ENCODE measurements at places on chromosomes 16 and 17. TPM values are rescaled to one million over a fixed set of nuclear protein-coding genes. Genes with fewer than 3 reads are reported as not detected.

- no peak for DNase-seq
Observed at GRCh38 chr17:36085765-36086164, 4.2 kb downstream of the CCL3 start.

DNA sequence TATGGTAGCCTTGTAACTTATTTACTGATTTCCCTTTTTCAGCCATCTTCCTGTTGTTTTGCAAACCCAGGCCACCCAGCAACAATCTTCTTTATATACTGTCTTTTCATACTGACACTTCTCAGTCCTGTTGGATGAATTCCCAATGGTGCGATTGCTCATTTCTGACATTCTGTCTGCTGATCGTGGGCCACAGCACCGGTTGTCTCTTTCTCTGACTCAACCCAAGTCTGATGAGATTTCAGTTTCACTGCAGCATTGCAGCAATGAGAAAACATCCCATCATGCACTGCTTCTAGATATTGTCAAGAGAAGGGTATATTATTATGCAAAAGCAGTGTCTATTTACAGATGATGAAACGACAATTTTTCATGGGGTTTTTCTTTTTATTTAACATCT lies 349.2 kb upstream of the HSBP1 start:
- DNase-seq = peak; percentile 25

DNA sequence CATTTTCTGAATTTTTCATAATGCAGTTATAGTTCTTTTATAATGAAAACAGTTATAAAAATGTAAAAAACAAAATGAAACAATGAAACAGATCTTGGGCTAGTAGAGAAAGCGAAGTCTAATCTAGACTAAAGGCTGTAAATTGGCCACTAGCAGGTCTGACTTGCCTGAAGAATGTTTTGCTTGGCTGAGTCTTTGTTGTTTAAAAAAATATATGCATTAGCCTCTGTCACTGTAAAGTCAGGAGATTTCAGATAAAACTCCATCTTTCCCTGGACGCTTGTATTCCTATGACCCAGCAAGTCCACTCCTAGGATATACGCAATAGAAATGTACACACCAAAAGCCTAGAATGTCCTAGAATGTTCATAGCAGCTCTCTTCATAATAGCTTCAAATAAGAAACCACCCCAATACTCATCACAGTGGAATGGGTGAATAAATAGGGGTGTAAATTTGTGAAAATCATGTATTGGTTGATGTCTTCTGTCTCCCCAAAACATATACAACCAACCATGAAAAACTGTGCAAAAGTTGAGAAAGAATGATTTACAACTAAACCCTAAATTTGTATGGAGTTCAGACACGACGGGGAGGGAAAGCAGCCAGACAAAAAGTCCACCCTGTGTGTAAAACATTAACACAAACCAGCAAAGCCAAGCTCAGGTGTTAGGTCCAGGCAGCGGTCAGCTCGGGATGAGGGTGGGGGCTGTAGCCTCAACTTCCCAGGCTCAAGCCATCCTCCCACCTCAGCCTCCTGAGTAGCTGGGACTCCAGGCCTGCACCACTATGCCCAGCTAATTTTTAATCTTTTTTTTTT lies 37.7 kb upstream of the MEAK7 start:
- no peak for DNase-seq

DNA sequence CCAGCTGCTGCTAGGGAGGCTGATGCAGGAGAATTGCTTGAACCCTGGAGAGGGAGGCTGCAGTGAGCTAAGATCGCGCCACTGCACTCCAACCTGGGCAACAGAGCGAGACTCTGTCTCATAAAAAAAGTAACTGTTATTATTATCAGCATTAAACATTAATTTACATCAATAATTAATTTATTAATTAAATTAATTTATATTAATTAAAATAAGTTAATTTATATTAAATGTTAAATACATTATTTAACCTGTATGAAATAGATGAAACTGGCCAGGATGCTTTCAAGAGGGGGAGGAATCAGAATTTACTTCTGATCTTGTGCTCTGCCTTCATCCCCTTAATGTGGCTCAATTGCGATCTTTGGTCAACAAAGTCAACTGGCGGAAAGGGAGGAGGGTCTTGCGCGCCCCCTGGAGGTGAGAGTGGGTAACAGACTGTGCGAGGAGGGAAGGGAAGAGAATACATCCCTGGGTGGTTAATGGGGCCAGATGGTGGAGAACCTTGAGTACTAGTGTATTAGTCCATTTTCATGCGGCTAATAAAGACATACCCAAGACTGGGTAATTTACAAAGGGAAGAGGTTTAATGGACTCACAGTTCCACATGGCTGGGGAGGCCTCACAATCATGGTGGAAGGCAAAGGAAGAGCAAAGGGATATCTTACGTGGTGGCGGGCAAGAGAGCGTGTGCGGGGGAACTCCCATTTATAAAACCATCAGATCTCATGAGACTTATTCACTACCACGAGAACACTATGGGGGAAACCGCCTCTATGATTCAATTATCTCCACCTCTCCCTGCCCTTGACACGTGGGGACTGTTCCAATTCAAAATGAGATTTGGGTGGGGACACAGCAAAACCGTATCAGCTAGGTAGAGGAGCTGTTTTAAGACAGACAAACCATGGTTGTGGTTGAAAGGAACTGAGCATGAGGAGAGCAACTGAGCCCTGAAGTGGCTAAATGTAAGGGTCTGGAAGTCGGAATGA lies 15.7 kb upstream of the CPPED1 start:
- peak; percentile 88 for DNase-seq

GRCh38 chr16:54073356-54073755 lies 213.2 kb downstream of the IRX3 start:
- DNase-seq = no peak

DNA sequence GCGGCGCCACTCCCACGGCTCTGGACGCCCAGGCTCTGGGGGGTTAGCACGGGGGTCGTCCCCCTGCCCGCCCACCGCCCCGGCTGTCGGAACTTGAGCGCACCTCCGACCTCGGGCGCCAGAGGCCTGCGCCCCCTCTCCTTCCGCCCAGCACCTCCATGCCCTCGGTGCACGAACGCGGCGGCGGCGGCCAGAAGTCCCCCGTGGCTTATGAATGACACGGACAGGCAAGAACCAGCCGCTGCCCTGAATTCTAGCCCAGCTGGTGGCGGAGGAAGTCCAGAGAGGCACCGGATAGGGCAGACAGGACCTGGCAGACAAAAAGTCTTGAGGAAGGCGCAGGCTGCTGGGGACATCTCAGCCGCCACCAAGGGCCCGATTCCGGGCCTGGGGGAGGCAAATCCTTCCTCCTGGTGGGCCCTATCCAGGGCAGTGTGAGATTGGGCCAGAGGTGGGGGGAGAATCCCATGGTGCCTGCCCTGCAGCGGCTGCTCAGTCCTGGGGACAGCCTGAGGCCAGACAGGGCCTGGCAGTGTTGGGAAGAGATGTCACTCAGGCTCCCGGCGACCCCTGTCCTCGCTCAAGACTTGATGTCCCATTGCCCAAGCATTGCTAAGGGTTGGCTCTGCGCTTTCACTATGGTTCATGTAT lies 897 bp upstream of the CYGB start:
- DNase-seq = no peak

GRCh38 chr16:82402665-82403218 lies 224.0 kb upstream of the CDH13 start:
- no peak for DNase-seq

DNA sequence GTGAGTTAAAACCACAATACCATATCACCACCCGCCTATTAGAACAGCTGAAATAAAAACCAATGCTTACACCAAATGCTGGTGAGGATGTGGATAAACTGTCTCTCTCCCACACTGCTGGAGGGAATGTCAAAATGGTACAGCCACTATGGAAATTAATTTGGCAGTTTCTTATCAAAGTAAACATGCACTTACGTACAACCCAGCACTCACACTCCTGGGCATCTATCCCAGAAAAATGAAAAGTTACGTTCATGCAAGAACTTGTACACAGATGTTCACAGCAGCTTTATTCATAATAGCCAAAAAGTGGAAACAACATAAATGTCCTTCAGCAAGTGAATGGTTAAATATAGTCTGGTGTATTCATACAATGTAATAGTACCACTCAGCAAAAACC lies 173.2 kb upstream of the MYOCD start:
- no peak for DNase-seq

- no peak for DNase-seq
Observed at GRCh38 chr16:24156777-24157176, 99.4 kb upstream of the CACNG3 start.

DNA sequence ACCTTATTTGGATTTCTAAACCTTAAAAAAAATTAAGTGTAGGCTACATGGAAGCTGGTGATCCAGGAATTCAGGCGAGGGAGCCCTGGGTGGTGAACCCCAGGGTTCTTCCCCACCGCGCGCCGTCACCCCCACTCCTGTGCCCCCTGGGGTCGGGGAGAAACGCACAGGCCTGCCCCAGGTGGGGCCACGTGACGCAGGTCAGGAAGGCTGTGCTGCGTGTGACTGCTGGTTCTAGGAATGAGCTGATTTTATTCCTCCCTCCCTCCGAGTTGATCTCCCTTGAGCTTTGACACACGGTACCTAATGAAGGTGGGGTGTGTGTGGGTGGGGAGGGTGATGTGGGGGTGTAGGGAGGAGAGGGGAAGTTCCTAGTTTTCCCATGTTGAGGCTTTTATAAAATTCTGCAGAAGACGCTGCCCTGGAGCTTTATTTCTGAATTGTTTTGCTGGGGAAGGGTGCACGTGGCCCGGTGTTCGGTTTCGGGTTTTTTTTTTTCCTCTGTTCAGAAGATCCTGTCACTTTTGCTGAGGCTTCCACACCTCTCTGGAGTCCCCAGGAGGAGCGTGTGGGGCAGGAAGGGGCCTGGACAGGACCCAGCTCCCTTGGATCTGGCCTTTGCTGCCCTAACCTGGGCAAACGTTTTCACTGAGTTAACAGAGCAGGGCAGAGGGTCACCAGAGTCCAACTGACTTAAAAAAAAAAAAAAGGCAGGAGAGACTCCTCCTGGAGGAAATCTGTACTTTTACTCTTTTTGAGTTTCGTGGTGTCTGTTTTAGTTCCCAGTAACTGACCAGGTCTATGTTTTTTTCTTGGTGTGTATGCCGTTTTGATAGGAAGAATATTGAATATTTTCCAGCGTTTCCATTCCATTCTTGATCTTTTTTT lies 55.8 kb upstream of the GSE1 start:
- peak; percentile 67 for DNase-seq

GRCh38 chr17:61386251-61386650 lies 13.4 kb upstream of the TBX2 start:
- DNase-seq = no peak

GRCh38 chr17:77242118-77242851 lies 101.5 kb downstream of the SEC14L1 start:
- no peak for DNase-seq

- DNase-seq = no peak
Observed at GRCh38 chr17:78988152-78988551, 8.4 kb upstream of the LGALS3BP start.

DNA sequence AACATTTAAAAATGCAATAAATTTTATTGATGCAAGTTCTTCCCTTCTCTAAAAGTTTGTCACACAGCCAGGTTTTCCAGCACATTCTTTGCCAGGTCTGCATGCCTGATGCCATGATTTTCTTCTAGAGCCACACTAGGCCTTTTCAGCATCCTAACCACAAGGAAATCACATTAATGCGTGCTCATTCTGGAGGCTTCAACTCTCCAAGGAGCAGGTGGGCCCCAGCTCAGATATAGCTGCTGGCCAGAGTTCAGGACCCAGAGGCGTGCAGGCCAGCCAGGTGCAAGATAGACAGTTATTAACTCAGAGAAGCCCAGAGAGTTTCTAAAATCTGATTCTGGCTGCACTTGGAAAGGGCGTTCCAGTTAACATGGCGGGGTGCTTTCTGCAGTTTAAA lies 124.5 kb upstream of the MAF start:
- DNase-seq = no peak

GRCh38 chr16:73510852-73511251 lies 462.9 kb upstream of the ZFHX3 start:
- no peak for DNase-seq

- no peak for DNase-seq
Observed at GRCh38 chr17:8922928-8923327, 42.6 kb downstream of the PIK3R5 start.

DNA sequence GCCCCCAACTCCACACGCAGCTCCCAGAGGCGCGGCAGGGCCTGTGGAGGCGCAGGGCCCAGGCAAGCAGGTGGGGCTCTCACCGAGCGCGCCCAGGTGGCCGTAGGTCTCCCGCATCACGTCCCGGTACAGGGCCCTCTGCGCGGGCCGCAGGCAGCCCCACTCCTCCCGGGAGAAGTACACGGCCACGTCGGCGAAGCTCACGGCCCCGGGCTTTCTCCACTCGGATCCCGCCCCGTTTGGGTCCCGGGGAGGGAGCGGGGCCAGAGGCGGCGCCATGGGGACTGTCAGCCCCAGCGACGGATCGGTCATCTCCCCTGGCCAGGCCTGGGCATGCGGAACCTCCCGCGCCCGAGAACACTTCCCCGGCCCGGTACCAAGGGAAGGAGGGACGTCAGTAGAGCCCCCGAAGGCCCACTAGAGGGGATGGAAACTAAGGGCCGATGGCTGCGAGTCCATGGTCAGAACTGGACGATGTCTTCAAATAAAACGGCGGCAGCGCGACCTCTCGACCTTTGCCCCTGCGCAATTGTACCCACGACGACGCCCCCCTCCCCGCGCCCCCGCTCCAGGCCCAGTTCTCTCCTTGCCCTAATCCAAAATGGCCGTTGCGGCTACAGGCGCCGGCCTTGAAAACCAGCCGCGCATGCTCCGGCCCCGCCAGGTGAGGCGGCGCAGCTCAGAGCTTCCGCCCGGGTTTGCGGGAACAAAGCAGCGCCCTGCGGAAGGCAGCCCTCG lies at the start of gene ZNF747:
TSS of gene ZNF747 (minus strand) at position 491 of the 738 bp plus-strand sequence. CDS start at position 312, 179 bp downstream.
- DNase-seq = peak; percentile 94

- DNase-seq = no peak
Observed at GRCh38 chr17:72538901-72539352, 418.1 kb downstream of the SOX9 start.

DNA sequence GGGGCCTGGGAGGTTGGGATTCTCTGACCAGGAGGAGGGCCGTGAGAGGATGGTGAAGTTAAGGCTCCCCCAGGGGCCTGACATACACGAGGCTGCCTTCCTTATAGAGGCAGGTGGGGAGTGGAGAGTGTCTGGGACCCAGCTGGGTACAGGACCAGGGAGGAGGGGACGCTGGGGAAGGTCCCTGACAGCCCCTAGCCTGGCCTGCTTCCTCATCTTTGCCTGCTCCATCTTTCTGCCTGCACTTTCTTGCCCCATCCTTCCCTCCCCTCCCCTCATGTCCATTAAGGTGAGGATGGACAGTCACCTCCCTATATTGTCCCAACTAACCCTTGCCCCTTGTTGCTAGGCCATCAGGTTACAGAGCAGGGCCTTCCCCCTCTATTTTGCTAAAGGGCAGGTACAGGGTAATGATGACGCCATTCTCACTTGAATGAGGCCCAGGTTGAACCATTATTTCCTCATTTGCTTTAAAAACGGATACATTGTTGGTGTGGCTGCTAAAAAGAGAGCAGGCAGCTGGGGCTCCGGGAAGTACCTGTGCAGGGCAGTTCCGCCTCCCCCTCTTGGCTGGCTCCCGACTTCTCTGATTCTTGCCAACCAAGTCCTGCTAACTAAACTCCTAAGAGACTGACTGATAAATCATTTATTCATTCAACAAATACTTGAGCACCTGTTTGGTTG lies 1.3 kb downstream of the C17orf99 start:
- DNase-seq = peak; percentile 18

Gene PRSS33
- total RNA-seq = not detected

Gene C1QTNF1
- 0.38 TPM for total RNA-seq

Gene THOC6
- total RNA-seq = 41.2 TPM

Gene RNF227
- total RNA-seq = 2.7 TPM

Gene CDK5RAP3
- total RNA-seq = 170 TPM

Gene GUCY2D
- not detected for total RNA-seq

Gene COPZ2
- total RNA-seq = 6.2 TPM

Gene PPP1R1B
- not detected for total RNA-seq

Gene CAMKK1
- 3.3 TPM for total RNA-seq

Gene PNMT
- not detected for total RNA-seq

Gene OR1D5
- total RNA-seq = not detected

Gene NPIPA7
- total RNA-seq = 3.4 TPM

Gene RUNDC3A
- not detected for total RNA-seq
